ENCODE measurements at places on chromosomes 12 and 14.

- peak; percentile 54 for DNase-seq
These were observed 114.3 kb downstream of the NPAS3 start for GRCh38 chr14:33052943-33053342.

DNA sequence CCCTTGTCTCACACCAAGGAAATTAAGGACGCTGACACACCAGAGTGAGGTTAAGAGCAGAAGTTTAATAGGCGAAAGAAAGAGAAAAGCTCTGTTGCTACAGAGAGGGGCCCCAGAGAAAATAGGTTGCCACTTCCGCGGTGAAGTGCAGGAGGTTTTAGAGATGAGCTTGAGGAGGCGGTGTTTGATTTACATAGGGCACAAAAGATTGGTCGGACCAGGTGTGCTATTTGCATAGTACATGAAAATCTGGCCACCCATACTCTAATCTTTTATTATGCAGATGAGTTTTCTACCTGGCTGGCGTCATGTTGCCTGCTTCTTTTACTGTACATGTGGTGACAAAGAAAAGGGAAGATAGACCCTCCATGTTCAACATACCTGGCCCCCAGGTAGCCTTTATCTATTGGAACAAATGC lies 23.3 kb upstream of the MYF6 start:
- DNase-seq = peak; percentile 92

DNA sequence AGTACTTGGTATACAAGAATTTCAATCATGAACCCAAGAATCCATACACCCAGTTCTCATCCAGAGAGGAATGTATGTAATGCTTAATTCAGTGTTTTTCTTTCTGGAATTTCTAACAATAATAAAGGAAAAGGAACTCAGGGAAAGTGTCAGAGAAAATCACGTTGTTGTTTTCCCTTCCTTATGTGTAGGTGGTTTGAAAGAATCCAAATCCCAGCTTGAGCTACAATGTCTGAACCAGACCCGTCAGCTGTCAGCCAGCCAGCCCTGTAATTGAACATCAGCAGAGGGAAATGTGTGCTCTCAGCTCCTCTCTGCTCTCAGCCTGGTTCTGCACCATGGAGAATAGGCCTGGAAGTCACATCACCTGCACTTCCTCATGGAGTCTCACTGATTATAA lies 126.5 kb downstream of the TMEM30B start:
- DNase-seq = no peak

DNA sequence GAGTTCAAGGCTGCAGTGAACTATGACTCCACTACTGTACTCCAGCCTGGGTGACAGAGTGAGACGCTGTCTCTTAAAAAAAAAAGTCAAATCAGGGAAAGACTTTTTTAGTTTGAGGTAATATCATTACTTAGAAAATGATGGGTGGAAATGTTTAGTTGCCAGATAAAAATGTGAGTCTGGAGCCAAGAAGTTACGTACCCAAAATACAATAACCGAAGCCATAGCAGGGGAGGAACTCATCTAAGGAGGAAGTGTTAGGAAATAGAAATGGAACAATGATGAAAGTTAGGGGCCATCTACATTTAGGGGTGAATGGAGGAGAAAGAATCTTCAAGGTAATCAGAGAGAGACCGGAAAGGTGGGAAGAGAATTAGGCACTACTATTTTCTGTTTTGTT lies 98.8 kb downstream of the DACT1 start:
- no peak for DNase-seq

DNA sequence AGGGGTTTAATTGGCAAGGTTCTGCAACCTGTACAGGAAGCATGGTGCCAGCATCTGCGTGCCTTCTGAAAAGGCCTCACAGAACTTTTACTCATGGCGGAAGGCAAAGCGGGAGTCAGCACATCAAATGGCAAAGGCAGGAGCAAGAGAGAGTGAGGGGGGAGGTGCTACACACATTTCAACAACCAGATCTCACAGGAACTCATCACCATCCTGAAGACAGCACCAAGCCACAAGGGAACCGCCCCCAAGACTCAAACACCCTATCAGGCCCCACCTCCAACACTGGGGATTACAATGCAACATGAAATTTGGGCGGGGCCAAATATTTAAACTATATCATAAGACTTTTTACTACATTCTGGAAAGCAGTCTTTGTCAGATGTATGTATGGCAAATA lies 38.0 kb upstream of the FKBP4 start:
- DNase-seq = no peak

All from NCI-H510A treated with DMSO at 0.1 percent for 48 hours (cell line).